NCI-H2029 (cell line): ENCODE measurements at places on chromosomes 11 and 22.

GRCh38 chr11:811446-812245, 1.9 kb downstream of the RPLP2 start:
- DNase-seq, result no peak

DNA sequence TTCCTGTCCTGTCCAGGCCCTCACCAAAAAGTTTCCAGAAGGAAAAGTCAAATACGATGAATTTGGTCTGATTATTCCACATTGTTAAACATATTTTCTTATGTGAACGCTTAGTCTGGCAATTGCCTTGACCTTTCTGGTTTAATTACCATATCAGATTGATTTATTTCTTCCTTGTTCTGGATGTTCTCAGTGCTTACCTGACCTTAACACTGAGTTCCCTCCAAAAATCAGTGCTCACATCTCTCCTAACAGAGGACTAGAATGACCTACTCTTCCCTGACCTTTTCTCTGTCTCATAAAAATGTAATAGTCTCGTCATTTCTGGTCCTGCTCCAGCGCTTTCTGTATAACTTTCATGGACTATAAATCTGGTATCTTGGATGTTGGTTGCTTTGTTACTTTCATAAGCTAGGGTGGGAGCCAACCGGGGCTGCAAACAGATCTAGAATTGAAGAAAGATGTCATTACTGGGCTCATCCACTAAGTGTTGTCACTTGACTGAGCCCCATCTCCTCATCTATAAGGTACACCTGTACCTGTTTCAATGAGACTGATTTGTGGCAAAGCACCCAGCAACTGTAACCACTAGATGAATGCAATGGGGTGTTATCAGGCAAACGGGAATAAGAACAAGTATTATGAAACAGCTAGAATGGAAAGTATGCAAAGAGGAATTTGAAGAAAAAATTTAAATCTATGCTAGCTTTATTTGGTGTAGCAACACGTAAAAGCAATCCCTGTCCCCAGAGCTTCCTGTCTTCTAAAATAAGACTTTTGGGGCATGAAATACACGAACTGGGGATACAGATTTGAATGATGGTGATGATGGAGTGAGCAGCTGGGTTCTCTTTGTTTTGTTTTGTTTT, 2.4 kb downstream of the FADS2 start:
- no peak for DNase-seq

GRCh38 chr11:73356979-73357860, 19.0 kb upstream of the RELT start:
- no peak for DNase-seq

- DNase-seq, result no peak
Measured at GRCh38 chr11:16242806-16243205, 113.5 kb downstream of the SOX6 start.

DNA sequence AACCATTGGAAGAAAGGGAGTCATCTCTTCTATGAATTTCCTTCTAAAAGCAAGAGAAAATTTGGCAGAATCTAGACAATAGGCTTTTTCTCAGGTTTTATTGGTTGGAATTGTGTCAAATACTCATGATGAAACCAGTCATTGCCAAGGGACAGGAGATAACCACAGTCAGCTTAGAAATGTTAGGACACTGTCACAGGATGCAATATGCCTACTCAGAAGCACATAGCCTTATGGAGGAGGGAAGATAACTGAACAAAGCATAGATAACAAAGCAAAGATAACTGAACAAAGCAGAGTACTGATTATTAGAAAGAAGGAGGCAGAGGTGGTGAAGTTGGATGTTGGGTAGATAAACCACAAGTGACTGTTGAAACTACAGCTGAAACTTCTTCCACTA, 303.5 kb upstream of the PDGFD start:
- no peak for DNase-seq

DNA sequence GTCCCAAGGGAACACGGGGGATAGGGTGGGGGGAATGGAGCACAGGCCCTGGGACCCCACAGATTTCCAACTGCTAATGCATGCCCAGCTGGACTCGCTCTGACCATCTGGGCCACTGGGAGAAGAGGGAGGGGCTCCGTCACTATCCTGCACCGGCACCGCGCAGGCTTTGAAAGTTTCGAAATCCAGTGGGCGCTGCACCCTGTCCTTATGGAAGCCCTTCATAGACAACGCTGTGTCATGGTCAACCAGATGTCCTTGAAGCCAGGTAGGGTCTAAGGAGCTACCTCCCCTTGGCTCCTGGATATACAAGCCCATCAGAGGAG, 30.1 kb downstream of the LRRC10B start:
- no peak for DNase-seq

- no peak for DNase-seq
Measured at GRCh38 chr11:593347-593746, 17.1 kb downstream of the PHRF1 start.

- no peak for DNase-seq
Measured at GRCh38 chr11:86089659-86090058, 20.8 kb upstream of the PICALM start.

GRCh38 chr22:33219648-33220384, 161.6 kb upstream of the SYN3 start:
- no peak for DNase-seq
